Stimulated activated CD4-positive, alpha-beta T cell treated with anti-CD3 and anti-CD28 coated beads, Interleukin-2, amount 100 ng/mL, for 24 hours (primary cell): ENCODE measurements at places on chromosomes 1 and 21.

- DNase-seq, result no peak
Measured at GRCh38 chr1:42720868-42721267, 19.2 kb downstream of the CLDN19 start.

DNA sequence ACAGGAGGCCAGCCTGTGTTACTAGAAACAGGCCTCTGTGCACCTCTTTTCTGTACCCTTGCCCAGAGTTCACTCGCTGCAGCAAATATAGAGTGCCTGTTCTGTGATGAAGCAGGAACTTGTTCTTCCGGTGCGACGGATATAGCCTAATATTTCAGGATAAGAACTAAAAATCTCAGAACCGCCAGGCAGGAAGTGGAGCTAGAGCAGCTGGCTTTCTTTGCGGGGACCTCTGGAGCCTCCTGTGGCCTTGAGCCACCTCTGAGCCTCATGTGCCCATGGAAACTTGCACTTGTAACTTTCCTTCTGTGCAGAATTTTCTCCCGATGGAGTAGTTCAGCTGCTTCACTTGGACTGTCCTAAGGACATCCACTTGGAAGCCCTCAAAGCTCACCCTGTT lies 44.5 kb upstream of the VAMP3 start:
- no peak for DNase-seq

DNA sequence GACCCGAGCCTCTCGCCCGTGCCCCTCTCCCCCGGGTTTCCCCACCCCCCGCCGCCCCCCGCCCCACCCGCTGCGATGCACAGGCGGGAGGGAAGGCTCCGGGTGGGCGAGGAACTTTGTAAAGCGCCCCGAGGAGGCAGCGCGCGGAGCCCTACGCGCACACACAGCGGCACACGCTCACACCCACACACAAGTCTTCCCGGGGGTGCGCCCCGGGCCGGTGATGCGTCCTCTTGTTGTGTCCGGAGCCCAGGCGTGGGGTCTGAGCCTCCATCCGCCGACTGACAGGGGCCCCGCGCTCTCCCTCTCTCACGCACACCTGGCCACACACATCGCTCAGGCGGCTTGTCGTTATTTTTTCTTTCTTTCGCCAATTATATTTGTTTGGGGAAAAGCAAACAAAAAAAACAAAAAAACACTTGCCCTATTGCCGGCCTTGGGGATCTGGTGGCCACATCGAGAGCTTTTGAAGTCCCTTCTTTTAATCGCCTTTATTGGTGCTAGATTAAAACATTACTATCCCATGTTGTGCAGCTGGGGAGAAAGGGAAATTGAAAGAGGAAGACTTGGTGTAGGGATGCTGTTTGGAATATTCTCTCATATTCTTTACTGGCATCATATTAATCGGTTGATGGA lies 770 bp downstream of the NTNG1 start:
- peak; percentile 17 for DNase-seq

DNA sequence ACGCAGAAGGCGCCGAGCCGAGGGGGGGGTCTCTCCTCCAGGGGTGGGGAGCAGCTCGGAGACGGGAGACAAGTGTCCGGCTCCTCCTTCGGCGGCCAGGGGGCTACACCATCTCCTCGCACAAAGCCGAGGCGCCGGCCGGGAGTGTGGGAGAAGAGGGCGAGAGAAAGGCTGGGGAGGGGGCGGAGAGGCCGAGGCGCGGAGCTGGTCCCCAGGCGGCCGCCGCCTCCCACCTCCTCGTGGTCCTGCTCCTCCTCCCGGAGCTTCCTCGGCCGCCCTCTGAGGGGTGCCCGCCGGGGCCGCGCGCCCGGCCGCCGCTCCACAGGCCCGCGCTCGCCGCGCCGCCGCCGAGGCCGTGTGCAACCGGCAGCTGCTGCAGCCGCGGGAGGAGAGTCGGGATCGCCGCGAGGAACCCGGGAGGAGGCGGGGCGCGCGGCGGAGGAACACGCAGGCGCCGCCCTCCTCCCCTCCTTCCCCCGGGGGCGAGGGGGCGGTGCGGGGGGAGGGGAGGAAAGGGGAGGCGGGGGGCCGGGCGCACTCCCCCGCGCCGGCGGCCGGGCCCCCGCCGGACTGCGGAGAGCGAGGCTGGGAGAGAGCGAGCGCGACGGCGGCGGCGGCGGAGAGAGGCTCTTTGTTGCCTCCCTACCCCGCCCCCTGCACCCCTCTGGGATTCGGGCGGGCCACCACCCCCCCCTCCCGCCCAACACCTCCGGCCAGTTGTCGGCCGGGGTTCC lies at the start of gene ENAH:
ENAH (minus strand) TSS at position 395 of the 734 bp plus-strand sequence. CDS start 433 bp downstream, outside the sequence.
- peak; percentile 45 for DNase-seq

DNA sequence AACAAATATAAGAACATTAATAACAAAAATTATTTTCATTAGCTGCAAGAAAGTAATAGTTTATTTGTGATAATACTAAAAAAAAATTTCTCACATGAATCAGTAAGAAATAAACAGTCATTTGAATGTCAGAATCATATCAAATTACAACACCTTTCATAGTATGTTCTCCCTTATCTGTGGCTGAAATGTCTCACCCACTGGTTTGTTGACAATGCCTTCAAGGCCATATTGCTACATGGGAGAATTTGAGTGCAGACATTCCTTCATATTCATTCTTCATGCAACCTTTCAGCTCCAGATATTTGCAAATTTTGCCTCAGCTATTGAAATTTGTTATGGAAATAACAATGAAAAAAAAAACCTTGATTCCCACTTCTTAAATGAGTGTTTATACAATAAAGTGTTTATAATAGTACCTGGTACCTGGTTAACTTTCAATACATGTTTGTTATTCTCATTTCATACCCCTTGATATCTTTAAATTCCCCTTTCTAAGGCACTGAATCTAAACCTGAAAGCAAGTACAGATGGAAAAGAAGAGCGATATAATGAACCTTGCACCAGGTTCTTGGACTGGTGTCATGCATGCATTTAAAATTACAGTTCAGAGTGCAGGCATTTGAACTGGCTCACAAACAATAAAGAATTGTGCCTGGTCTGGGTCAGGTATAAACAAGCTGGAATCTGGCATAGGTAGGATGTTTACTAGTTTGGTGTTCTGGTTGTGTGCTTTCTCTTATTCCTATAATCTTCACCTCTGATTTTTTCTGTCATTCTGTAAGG lies 242.2 kb upstream of the ADGRL2 start:
- no peak for DNase-seq

- no peak for DNase-seq
Measured at GRCh38 chr1:16442265-16442664, 1.7 kb downstream of the NECAP2 start.

- DNase-seq, result peak; percentile 96
Measured at GRCh38 chr1:111619635-111620440, at the start of gene RAP1A. RAP1A (plus strand) TSS chr1:111619789; CDS start chr1:111691361, 71,572 bp downstream.

GRCh38 chr1:203148127-203148526 lies 20.6 kb downstream of the ADORA1 start:
- DNase-seq, result no peak

GRCh38 chr1:63442141-63442475 lies 74.7 kb downstream of the ALG6 start:
- DNase-seq, result no peak
